ENCODE measurements at places on chromosomes 3 and 15.

DNA sequence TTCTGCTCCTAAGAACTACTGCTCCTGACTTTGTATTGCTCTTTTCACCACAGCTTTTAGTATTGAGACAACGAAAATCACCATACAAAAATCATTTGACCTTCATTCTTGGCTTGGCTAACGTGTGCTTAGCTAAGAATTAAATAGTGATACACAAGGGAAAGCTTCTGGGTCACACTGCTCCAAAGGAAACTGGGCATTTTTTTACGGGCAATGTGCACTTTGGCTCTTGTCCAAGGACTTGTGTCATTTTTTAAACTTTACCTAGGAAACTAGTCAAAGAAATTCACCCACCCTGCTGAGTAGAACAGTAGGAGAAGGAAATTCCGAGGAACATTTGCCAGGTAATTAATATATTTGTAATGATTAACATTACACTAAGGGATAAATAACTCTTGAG lies 19.8 kb downstream of the WDR72 start:
- DNase-seq = no peak

DNA sequence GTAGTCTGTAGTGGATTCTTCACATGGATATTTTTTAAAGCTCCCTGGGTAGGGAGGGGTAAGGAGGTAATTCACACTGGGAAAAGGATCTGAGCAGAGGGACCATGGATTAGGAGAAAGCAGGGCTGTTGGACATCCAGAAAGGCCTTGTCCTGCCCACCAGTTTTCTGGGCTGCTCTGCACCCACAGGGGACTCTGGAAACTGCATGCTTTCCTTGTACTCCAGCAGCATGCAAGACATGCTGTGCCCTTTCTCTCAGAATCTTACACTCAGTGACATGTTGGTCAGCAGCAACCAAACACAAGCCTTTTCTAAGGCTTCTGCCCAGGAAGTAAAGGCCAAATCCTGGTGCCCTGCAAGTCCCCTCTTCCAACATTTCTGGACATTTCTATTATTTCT lies 2.5 kb upstream of the FBN1 start:
- no peak for DNase-seq

GRCh38 chr3:126538316-126538715 lies 14.4 kb downstream of the CHST13 start:
- no peak for DNase-seq

GRCh38 chr3:168878655-168879054 lies 782.9 kb upstream of the GOLIM4 start:
- no peak for DNase-seq

GRCh38 chr3:59192473-59192872 lies 142.6 kb upstream of the CFAP20DC start:
- no peak for DNase-seq

DNA sequence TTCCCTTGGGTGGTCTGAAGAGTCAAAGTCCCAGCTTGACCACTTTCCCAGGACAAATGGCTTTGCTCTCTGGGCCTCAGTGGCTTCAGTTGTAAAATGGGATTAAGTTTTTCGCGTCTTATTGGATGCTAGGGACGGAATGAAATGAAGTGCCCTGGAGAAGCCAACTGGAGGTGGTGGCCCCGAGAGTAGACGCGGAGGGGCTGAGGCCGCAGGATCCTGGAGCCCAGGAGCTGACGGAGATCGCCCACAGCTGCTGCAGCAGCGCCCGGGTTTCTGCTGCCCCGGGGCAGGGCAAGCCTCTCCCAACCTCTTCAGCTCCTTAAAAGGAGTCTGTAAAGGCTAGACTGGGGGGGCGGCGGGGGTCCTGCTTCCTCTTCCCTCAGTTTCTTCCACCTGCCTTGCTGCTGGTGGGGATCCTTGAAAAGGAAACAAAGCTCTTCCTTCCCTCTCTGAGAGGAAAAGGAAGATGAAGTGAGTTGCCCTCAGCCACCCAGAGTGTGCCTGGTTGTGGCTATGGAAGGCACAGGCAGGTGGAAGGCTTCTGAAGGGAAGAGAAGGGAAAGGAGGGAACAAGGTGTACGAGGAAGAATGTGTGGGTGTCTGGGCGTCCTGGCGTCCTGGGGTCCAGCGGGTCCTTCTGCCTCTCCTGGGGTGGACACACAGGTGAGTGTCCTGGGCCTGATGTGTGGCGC lies 967 bp upstream of the BNC1 start:
- no peak for DNase-seq

DNA sequence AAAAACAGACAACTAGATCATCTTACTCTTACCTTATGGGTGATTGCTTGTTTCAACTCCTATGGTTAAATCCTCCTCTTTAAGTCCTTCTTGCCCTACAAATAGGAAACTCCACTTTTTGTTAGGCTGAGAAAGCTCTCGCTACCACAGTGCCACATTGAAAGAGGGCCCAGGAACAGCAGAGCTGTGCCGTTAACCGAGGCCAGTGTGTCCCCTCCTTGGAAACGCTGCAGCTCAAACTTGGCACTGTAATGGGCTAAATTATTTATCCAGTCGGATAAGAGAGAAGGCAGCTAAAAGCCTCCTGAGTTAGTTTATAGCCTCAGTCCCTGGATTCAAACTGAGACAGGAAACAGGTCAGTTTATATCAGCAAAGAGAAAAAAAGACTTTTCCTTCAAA lies 46.1 kb downstream of the KBTBD12 start:
- DNase-seq = no peak

- DNase-seq = no peak
Observed at GRCh38 chr3:73605412-73605811, 19.3 kb downstream of the PDZRN3 start.

GRCh38 chr3:156682501-156682900 lies 8.1 kb downstream of the TIPARP start:
- no peak for DNase-seq

All from stimulated activated CD4-positive, alpha-beta T cell treated with anti-CD3 and anti-CD28 coated beads, Interleukin-15, amount 100 ng/mL, for 1 hour (primary cell).